IMR-90 (cell line): ENCODE measurements at places on chromosomes 1 and 21. TPM values are rescaled to one million over a fixed set of nuclear protein-coding genes. Genes with fewer than 3 reads are reported as not detected.

DNA sequence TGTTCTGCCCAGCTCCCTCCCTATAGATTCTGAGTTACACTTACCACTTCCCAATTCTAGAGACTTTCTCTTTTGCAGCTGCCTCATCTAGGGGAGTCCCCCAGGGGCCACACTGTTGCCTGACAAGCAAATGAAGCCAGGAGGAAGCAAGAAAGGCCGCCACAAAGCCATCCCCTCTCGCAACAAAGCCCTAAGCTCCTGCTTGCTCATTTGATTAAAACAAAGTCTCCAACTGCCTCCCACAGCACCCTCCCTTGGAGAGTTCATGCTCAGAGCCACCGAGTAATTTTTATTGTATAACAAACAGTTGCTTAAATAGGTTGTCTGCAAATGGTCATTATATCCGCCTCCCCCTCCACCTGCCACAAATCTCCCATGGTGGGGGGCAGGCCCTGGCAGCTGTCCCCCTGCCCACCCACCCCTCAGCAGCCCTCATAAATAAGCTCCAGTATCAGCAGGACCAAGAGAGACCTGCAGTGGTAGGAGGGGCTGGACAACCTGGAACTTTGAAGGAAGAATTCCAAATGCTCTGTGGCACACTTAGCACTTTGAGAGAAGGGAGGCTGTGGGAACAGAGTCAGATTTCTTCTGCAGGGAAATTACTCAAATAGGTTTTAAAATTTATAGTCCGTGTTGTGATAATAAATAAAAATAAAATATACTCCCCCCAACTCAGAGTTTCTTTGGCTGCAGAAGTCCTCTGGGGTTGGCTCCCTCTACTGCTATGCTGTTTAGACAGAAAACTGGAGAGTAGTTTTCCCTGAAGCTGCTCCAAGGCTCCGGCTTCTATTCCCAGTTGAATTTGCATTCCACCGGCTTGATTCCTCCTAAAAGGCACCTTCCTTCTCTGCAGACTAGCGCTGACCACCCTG lies 237.5 kb downstream of the TTLL7 start:
- no peak overlapping the region for H3K27ac ChIP-seq
- DNase-seq, result no peak
- no peaks in the 10 kb centered on the region for H3K36me3 ChIP-seq
- H3K27me3 ChIP-seq, result 0 out of 2 replicates have a peak, but pooled peaks cover 1% of the 10 kb centered on the region

DMBX1 gene
- not detected in 2 replicates for total RNA-seq

DARS2 gene
- total RNA-seq, result 18.8 and 22.8 TPM in 2 replicates

DNA sequence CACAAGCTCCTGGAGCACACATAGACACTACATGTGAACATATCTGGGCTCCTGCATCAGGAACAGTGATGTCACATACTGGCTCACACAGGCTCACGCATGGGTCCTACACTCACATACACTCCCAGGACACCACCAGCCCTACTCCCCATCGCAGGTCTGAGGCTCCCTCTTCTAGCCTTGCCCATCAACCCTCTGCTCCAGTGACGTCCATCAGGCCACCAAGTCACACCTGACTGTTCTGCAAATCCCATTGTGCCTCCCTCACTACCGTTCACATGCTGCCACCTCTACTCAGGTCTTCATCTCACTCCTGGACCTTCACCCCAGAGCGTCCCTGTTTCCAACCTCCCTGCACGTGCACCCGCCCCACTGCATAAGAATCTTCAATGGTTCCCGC lies 18.1 kb downstream of the TFAP2E start:
- no peaks in the 10 kb centered on the region for H3K4me1 ChIP-seq
- no peak overlapping the region for H3K4me3 ChIP-seq
- no peak for DNase-seq
- peaks cover 3% of the 10 kb centered on the region for H3K36me3 ChIP-seq
- no peak overlapping the region for H3K27ac ChIP-seq

DNA sequence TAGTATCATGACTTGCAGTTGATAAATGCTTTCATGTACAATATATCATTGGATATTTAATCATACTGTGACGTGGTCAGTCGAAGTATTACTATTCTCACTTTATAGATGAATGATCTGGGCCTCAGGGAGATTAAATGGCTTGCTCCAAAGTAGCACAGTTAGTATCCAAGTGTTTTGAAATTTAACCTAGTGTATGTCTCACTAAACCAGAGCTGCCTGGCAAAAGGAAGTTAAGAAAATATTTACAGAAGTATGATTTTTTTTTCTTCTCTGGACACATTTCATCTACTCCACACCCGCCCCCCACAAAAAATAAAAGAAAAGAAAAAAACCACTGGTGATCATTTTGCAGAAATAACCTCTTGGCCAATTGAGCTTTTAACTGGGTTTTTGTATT lies 71.9 kb upstream of the CXADR start:
- no peak overlapping the region for H3K4me3 ChIP-seq
- H3K36me3 ChIP-seq, result no peaks in the 10 kb centered on the region
- H3K27ac ChIP-seq, result no peak overlapping the region
- no peak for DNase-seq
- peaks cover 9% of the 10 kb centered on the region for H3K4me1 ChIP-seq

PLPPR4 gene
- 6.4 and 7.0 TPM in 2 replicates for total RNA-seq

GRCh38 chr1:244065960-244066388 lies 14.9 kb downstream of the ZBTB18 start:
- no peak overlapping the region for H3K27ac ChIP-seq
- no peaks in the 10 kb centered on the region for H3K36me3 ChIP-seq
- no peaks in the 10 kb centered on the region for H3K27me3 ChIP-seq
- H3K4me1 ChIP-seq, result peaks cover 7% of the 10 kb centered on the region
- peak; percentile 84 for DNase-seq
- no peak overlapping the region for H3K4me3 ChIP-seq

DNA sequence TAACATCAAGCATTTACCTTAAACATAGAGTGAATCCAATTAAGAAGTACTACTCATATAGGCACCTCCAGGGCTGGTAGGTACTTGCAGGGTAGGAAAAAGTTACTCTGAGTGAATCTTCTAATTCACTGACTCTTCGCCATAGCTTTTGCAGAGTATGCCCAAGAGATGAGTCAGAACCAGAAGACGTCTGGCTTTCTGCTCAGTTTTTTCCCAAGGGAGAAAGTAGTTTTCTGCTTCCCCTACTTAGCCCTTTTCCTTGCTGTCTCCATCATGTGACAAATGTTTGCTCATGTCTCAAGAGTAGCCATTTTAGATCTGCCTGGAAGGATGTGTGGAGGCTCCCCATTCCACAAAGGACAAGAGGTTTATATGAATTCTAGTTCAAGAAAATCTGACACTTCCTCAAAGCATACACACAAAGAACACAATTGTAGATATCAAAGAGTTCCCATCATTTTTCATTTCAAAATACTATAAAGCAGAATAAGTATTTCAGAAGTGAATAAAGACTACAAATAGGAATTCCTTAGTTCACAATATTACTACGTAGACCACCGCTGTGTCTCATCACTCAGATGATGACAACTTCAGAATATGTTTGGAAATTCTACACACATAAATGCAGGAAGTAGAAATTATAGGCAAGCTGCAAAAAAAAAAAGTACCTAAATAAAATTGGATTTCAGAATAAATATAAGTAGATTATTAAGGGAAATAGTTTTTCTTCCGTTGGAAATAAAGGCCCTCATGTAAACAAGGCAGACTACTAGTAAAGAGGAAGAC lies 98.5 kb downstream of the ASH1L start:
- no peak overlapping the region for H3K27ac ChIP-seq
- peaks cover 3% of the 10 kb centered on the region for H3K36me3 ChIP-seq
- DNase-seq, result peak; percentile 91
- peaks cover 3% of the 10 kb centered on the region; the same call in 1 of the 2 replicates for H3K4me1 ChIP-seq

DNA sequence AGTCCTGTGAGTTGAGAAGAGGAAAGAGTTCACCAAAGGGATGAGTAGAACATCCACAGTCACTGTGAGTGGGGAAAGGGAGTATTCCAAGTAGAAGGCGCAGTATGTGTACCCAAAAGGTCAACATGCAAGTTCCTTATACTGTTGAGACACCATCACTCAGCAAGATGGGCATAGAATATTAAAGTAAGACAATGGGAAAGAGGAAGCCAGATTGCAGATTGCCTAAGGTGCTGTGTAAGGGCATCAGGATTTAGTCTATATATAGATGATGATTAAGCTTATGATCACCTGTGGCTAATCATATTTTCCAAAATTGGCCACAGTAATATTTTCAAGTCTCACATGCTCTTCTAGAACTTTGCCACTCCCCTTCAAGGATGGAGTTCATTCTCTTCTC lies 120.1 kb upstream of the CAMK1G start:
- no peak overlapping the region for H3K27ac ChIP-seq
- H3K36me3 ChIP-seq, result no peaks in the 10 kb centered on the region
- H3K4me1 ChIP-seq, result no peaks in the 10 kb centered on the region
- H3K27me3 ChIP-seq, result no peaks in the 10 kb centered on the region
- DNase-seq, result no peak

LAMB3 gene
- total RNA-seq, result 0.72 and 1.1 TPM in 2 replicates
